ENCODE measurements at places on chromosomes 13 and 19. TPM values are rescaled to one million over a fixed set of nuclear protein-coding genes. Genes with fewer than 3 reads are reported as not detected.

LGALS7B gene
- not detected for total RNA-seq

DNA sequence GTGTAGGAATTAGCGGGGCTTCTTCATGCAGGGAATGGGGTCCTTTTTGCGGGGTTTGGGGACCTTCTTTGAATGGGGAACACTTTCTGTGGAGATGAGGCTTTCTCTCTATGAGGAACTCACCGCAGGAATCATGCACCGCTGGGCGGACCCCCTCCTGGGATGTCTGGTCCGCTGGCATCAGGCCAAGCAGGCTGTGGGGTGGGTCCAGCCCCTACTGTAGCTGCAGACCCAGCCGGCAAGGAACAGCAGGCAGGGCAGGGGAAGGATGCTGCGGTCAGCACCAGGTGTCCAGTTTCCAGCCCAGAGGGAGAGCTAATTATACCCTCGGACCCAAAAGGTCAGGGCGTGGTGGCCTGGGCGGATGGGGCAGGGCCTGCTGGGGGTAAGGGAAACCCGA lies 1.8 kb downstream of the MYBPC2 start:
- DNase-seq = no peak

GRCh38 chr19:39410017-39410830 lies 2.2 kb upstream of the PLEKHG2 start:
- no peak for DNase-seq

ZNF776 gene
- total RNA-seq = 25.9 TPM

LINGO3 gene
- not detected for total RNA-seq

TUBB4A gene
- total RNA-seq = 39.9 TPM

- no peak for DNase-seq
Measured at GRCh38 chr19:12126707-12127106, 13.4 kb downstream of the ZNF20 start.
